ENCODE measurements at places on chromosomes 3 and 15.

DNA sequence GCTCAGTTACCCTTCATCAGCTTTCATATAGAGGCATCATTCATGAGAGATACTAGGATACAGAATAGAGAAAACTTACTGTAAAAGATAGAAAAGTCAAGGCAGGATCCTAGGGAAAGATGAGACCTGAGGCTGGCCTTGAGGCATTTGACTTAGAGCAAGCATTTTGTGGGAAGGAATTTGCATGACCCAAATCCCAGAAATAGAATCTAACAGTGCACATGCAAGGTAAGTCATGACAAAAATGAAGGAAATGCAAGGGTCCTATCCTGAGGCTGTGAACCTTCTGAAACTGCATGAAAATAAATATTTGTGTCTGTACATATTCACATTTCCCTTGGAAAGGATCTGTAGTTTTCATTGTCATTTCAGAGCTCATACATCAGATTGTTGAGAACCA lies 122.3 kb downstream of the HCN4 start:
- no peak for DNase-seq

GRCh38 chr3:148863297-148863696 lies 1.8 kb upstream of the CPA3 start:
- DNase-seq = no peak

DNA sequence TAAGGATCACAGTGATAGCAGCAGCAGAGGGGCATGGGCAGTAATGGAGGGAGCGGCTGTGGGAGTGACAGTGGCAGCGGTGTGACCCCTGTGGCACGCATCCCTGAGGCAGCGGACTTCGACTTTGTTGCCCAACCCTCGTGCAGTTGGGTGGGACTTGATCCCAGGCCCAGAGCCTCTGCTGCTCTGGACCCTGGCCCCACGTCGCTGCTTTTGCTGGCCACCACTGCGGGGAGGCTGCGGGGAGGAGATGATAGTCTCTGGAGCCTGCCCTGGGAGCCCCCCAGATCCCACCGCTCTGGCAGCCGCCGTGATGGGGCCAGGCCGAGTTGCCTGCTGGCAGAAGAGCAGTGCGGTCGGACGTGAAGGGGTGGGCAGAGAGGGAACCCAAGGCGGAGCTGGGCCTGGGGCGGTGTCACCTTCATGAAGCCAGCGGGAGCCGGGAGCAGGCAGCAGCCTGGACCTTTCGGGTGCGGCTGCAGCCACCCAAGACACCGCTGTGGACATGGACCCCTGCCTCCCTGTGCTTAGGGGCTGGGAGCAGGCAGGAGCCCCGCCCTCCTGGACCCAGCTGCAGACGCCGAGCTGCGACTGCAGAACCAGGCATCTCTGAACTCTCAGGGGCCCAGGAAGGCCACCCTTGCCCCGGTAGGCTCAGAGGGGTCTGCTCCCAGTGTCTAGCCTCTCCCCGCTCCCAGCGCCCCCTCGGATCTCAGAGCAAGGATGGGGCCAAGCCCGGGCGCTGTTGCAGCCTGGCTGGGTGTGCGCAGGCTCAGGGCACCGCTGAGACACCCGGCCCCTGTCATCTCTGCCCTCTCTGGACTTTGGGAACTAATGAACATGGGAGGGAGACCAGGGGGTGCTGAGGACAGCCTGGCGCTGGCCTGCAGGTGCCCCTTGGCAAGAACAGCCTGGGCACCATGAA lies 38.3 kb downstream of the COMMD2 start:
- no peak for DNase-seq

DNA sequence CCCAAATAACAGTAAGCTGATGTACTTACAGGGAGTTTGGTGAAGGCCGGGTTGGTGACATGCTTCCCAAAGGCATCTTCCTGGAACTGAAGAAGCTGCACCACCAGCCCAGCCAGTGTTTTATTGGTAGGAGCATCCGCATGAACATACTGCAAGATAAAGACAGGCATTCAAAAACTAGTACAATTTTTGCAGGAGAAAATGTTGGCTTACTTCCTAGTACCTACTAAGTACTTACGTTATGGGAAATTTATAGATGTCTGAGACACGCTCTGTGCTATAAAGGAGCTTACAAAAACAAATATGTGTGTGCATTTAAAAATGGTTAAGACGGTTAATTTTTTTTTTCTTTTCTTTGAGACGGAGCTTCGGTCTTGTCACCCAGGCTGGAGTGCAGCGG lies 8.9 kb downstream of the SMARCC1 start:
- no peak for DNase-seq

DNA sequence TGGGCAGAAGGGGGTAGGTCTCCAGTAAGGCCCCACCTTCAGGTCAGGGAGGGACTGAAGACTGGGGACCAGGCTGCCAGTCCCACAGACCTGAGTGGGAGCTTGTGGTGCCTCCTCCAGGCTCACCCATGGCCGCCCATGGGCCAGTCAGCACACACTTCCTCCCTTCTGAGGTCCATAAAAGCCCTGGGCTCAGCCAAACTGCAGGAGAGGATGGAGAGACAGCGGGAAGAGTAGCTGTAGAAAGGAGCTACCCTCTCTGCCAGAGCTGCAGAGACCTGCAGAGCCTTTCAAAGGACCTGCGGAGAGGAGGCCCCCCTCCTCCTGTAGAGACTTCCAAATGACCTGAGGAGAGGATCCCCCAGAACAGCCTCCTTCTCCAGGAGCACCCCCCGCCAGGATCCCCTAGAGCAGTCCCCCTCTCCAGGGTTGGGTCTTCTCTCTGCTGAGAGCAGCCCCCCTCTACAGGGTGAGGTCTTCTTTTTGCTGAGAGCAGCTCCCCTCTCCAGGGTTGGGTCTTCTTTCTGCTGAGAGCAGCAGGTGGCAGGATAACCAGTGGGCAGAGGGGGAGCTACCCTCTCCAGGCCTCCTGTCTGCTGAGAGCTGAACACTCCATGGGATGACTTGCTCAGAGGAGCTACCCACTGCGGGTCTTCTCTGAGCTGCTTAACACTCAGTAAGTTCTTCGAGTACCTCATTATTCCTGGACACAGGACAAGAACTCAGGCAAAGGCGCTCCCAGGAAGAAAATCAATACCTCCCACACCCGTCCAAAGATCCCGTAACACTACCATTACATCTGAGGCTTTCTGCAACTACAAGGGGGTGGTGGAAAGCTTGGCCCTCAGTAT lies 5.0 kb upstream of the SKIC8 start:
- DNase-seq = no peak

DNA sequence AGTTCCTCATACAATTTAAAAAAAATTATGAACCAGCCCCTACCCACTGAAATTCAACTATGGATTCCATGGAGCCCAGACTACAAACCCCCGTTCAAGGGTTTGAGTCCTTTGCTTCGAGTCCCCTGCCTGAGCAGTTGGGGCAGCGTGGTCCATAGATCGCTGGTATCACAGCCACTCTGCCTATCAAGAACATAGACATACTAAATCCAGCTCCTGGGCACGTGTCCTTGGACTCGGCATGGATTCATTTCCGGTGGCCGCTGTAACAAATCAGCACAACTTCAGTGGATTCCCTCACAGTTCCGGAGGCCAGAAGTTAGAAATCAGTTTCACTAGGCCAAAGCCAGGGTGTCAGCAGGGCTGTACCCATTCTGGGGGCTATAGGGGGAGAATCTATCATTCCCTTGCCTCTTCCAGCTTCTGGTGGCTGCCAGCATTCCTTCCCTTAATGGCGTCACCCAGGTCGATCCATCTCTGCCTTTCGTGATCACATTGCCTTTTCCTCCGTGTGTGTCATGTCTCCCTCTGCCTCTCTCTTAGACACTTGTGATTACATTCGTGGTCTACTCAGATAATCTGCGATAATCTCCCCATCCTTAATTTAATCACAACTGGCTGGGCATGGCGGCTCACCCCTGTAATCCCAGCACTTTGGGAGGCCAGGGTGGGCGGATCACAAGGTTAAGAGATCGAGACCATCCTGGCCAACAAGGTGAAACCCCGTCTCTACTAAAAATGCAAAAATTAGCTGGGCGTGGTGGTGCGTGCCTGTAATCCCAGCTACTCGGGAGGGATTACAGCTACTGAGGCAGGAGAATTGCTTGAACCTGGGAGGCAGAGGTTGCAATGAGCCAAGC lies 4.6 kb upstream of the TMEM44 start:
- DNase-seq = no peak

- DNase-seq = no peak
Observed at GRCh38 chr15:79037848-79038247, 52.7 kb downstream of the RASGRF1 start.

- no peak for DNase-seq
Observed at GRCh38 chr15:87744815-87745214, 511.7 kb downstream of the NTRK3 start.

GRCh38 chr3:26081166-26081565 lies 291.3 kb downstream of the OXSM start:
- no peak for DNase-seq

GRCh38 chr15:70530503-70530902 lies 232.9 kb downstream of the UACA start:
- DNase-seq = no peak

DNA sequence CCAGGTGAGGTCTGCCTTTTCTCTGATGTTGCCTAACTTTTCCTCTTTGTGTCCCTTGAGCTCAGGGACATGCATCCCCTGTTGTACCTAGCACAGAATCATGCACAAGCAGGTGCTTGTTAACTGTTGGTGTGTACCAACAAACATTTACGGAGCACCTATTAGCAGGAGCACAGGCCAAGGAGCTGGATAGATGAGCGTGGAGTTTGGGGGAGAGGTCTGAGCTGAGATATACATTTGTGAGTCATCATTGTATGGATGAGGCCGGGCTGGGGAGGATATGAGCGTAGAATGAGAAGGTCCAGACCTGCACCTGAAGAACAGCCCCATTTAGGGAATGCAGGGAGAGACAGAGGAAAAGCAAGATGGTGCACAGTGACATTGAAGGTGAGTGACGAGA lies 53.4 kb downstream of the SMAD3 start:
- no peak for DNase-seq

GRCh38 chr15:56492791-56493555 lies 28.0 kb upstream of the MNS1 start:
- no peak for DNase-seq

DNA sequence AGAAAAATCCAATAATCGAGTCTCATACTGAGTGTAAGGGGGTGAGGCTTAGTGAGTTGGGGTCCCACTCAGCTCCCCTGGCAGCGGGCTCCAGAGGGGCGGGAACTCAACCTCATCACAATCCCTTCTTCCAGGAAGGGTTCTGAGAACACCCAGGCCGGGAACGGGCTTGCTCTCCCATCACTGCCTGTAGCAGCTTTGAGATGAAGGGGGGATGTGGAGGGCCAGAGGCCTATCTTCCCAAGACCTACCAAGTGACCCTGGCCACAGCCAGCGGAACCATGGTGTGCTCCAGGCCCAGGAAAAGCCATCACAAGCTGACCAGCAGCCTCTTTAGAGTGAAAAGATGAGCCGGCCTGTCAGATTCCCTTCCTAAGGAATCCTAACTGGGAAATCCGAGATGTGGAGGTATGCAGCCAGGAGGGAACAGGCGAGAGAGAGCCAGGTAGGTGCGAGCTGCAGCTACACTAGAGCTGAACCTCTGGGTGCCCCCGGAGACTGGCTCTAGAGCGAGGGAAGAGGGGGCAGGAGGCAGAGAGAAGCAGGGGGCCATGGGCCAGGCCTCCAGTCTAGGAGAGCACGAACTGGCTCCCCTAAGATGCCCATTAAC lies 18.5 kb downstream of the GRAMD2A start:
- DNase-seq = no peak

DNA sequence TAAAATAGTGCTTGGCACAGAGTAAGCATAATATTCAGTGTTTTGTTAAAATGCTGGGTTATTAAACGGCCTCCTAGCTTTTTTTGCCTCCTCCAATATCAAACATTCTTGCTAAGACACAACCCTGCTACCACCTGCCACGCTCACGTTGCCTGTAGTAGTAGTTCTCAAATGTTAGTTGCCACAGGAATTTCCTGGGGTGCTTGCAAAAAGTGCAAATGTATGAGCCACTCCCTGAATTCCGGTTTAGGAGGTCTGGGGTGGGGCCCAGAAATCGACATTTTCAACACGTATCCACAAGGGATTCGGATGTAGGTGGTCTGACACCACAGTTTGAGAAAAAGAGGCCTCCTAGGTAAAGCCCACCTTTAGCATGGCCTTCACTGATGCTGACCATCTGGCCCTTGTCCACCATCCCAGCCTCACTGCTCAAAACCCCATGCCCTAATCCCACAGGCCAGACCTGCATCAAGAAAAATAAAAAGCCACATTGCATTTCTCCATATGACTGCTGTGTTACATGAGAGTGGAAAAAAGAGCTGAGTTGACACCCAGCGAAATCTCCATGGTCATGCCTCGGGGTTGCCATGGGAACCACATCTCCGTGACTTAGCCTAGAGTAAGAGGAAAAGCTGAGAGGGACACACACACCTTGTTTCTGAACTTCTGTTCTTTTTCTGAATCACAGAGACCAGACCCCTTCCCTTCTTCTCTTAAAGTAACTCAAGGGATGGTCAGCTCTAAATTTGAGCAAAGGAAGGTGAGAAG lies 116.4 kb upstream of the HES1 start:
- DNase-seq = no peak

DNA sequence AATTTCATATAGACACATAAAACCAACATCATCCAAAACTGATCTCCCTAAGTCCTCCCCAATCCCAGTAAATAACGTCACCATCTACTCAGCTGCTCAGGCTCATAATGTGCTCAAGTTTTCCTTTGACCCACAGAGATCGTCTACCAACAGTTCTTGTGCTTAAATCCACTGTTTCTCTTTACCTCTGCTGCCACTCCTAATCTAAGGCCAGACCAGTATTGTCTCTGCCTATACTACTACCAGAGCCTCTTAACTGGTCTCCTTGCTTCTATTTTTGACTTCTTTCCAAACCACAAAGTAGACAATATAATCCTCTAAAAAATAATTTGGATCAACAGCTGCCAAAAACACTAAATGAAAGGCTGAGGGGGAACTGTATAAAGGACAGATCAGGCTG lies 65.3 kb downstream of the CLASP2 start:
- DNase-seq = no peak

DNA sequence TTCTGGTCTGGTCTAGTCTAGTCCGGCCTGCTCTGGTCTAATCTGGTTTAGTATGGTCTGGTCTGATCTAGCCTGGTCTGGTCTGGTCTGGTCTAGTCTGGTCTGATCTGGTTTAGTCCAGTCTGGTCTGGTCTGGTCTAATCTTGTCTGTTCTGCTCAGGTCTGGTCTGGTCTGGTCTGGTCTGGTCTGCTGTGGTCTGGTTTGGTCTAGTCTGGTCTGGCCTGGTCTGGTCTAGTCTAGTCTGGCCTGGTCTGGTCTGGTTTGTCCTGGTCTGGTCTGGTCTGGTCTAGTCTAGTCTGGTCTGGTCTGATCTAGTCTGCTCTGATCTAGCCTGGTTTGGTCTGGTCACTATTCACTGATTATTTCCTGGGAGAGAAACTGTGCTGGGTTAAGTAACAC lies 84.1 kb upstream of the PRR23E start:
- no peak for DNase-seq

DNA sequence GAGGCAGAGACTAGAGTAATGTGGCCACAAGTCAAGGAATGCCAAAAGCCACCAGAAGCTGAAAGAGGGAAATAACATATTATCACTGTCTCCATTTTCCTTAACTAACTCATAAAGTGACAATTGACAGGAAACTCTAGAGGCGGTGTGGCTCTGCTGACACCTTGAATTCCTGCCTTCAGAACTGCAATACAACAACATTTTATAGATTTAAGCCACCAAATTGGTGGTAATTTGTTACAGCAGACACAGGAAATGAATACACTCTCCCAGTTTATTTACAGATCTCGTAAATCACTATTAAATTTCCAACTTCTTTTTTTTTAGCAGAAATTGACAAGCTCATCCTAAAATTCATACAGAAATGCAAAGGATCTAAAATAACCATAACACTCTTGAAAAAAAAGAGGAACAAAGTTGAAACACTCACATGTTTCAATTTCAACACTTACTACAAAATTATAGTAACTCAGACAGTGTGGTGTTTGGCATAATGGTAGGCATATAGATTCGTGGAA lies 449.9 kb downstream of the OTOL1 start:
- no peak for DNase-seq

GRCh38 chr15:76967067-76967466 lies 27.9 kb upstream of the PSTPIP1 start:
- DNase-seq = no peak
